ENCODE measurements at places on chromosomes 2 and 18. TPM values are rescaled to one million over a fixed set of nuclear protein-coding genes. Genes with fewer than 3 reads are reported as not detected.

The CHST9 gene
- total RNA-seq = not detected

The RTP5 gene
- total RNA-seq = not detected

The MEMO1 gene
- 59.3 TPM for total RNA-seq

The ITPRID2 gene
- 219 TPM for total RNA-seq

- DNase-seq = no peak
Observed at GRCh38 chr18:12726331-12726730, 23.5 kb downstream of the PSMG2 start.

DNA sequence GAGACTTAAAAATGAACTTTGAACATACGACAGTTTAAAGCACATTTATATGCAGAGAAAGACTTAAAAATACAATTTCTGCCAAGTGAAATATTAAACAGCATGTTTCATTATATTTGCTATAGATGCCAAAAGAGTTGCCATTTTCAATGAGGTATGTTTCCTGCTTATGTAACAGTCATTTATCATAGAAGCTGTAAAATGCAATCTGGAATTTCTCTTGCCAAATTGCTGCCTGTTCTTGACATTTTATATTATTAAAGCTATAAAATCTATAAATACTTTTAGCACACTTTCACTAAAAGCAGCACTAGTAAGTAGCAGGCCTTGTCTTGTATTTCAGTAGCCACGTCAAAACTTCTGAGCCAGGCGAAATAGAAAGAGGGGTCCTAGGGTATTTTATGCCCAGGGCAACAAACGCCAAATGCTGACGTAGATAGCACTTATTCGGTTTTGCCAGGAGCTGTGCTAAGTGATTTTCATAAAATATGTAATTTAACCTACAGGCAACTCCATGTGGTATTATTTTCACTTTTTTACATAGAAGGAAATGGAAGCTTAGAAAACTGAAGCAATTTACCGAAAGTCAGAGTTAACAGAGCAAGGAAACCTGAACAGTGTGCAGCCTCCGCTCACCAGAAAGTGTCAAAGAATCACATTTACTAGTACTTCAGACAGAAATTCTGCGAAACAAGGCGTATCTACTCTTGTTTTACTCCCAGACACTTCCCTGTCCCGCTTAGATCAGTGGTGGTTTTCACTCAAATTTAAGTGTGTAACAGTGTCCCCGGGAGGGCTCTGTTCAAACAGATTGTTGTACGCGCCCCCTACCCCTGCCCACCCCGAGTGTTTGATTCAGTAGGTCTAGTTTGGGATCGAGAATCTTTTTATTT is 1.2 kb upstream of the CYP20A1 start:
- no peak for DNase-seq

GRCh38 chr2:98884658-98885057 is 51.4 kb downstream of the CRACDL start:
- DNase-seq = no peak

- DNase-seq = peak; percentile 52
Observed at GRCh38 chr2:189799531-189799930, 15.3 kb downstream of the PMS1 start.
